ENCODE measurements at places on chromosomes 1 and 21.

GRCh38 chr1:167879508-167879907 lies 34.4 kb downstream of the ADCY10 start:
- DNase-seq = no peak

DNA sequence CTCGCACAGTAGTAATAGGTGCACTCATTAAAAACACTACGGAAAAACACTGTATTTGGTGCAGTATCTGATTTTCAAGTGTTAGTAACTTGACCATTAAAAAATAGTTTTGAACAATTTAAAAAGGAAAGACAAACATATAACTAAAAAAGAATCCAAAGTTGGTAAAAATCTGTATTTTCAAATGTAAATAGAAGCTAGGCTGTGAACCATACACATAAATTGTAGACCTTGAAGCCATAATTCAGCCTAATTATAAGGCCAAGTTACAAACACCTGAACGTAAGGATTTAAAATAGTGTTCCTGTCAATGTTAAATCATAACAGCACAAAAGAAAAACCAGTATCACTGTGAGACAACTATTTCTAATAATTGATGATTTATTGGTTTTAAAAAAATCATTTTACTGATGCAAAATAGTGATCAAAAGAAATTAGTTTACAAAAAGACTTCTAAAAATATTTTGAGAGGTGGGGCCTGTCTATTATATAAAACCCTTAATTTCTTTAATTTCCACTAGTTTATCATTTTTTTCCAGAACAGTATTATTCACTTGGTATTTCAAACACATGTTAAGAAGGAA lies 4.5 kb downstream of the IRF2BP2 start:
- no peak for DNase-seq

DNA sequence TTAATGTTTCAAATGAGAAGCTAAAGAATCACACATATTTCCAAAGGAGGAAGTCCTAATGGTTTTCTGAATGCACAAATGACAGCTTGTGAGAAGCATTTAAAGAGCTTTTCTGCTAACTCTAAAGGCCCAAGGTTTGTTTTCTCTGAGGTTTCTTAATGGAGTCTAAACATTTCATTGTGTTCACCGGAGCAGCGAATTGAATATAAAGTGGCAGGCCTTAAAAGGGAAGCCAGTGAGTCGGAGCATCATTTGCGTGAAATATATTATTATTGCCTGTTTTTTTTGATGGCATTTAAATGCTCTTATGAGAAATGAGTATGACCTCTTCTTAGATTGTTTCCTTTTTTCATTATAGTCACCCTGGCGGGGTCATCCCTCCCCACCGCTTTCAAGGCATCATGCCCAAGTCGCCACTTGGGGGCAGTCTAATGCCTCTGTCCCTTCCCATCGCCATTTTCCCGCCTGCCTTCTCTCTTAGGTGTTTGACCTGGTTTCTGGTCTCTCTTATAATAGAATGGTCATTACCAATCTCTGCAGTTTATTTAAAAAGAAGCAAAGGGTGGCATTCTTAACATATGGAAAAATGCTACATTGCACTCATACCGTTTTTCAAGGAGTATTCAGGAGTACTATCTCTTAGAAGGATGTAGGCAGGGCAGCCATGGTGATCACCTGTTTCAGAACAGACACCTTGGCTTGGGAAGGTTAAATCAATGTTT lies 25.3 kb upstream of the OVAAL start:
- DNase-seq = peak; percentile 23

GRCh38 chr21:16402752-16403151 lies 673.0 kb downstream of the USP25 start:
- no peak for DNase-seq

- no peak for DNase-seq
Measured at GRCh38 chr1:209882286-209882685, 54.5 kb downstream of the UTP25 start.

DNA sequence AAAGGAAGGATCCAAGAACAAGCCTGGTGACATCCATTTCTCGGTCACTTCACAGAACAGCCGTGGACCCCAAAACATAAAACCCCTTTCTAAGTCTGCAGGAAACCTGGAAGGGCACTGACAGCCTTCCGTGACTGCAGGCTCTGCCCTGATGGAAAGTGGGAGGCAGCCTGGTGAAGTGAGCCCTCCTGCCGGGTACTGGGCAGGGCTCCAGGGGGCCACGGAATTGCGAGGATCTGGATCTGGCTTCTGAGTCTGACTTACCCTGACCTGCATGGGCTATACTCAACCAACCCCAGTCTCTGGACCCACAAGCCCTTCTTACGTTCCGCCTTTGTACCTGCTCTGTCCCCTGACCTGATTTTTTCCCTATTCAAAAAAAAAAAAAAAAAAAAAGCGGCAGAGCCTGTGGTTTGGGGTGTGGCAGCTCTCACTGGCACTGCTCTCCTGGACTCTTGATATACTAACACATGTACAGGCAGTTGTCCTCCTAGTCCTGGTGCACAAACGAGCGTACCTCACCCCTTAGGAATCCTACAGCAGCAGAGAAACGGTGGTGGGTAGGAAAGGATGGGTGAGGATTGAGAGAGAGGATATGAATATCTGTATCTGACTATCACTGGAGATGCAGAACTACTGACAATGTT lies 82.9 kb downstream of the BEND5 start:
- no peak for DNase-seq

DNA sequence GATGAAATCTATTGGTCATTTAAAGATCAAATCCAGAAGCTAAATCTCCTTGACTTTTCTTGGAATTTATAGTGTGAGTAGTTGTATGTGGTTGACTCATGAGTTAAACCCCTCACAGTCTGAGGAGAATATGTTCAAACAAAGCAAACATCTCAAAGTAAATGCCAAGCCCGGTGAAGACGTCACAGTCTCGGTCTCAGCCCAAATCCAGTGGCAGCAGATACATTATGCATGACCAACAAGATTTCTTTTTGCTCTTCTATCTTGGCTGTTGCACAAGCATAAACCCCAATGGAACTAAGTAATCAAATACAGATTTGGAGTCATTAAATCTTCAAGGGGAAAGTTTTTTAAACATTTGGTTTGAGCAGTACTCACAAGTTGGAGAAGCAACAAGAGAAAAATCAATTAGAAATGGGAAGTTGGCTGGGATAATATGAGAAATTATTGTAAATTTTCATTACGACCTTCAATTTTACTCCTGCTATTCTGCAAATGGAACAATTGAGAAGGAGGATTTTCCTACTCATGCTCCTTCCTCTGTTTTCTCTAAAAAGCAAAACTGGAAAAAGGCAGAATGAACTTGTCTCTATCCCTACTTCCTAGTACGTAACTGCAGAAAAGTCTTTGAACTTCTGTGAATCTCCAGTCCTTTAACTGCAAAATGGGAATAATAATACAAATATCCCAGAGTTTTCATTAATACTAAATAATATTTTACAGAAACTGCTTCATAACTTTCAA lies 575.8 kb downstream of the NUF2 start:
- no peak for DNase-seq
